ENCODE measurements at places on chromosomes 6 and 20.

- peak; percentile 52 for DNase-seq
Measured at GRCh38 chr6:37239950-37240713, 17.4 kb upstream of the TBC1D22B start.

- peak; percentile 17 for DNase-seq
Measured at GRCh38 chr6:112502351-112503090, 155.4 kb downstream of the RFPL4B start.

DNA sequence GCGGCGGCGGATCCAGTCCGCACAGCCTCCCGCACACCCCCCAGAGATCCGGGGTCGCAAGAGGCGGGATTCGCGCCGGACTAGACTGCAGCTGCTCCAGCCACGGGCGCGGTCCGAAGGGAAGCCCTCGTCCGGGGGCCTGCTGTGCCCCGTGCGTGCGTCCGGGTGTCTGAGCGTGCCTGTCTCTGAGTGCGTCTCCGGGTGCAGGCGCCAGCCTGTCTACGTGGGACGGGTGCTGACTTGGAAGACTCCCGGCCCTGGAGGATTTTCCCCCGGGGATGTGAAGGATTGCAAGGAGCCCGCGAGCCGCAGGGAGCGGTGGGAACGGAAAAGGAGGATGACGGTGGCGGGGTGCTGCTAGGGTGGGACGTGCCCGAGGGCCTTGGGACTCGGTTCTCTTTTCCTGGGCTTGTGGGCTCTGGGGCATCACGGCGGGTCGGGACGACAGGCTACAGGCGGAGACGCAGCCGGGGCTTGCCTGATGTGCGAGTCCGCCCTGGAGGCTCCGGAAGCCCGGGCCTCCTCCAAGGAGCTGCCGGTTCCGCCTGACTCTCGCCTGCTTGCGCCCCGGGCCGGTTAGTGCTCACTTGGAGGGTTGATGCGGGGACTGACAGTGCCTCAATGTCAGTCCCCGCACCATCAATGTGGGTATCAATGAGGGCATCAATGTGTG lies 5.7 kb downstream of the MAFB start:
- DNase-seq = peak; percentile 16

GRCh38 chr6:164378330-164378729 lies 931.1 kb downstream of the C6orf118 start:
- DNase-seq = no peak

GRCh38 chr6:169689287-169689686 lies 12.5 kb downstream of the WDR27 start:
- DNase-seq = no peak

DNA sequence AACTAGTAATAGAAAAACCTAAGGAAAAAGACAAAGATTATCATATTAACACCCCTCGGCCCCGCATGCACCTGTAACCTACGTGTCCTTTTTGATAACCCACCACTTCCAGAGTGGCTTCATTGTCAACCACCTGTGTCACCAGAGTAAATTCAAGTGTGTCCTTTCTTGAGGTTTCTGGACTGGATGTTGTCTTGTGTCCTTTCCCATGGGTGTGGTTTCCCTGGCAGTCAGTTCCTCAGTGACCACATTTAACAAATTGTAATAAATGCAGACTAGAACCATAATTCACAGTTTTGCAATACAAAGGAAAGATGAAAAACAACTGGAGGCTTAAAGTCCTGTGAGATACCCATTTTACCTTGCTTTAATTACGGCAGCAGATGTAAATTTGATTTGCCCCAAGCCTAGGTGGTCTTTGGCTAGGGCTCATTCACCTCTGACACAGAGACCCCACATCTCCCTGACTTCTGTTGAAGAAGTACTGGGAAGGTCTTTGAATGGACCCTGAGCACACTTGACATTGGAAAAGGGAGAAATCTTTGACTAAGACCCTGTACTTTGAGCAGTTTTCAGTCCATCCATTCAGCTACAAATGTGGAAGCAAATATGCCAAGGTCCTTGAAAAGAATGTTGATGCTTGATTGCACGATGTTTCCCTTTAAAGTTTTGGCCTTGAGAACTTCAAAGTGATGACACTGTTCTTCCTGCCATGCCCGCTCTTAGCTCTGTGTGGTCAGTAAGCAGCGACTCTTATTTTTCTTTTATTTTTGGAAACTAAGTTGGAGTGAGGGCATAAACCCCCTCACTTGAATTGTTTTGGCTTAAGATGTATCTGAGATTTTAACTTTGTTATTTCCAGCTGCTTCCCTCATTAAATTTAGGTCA lies 232.4 kb downstream of the UST start:
- no peak for DNase-seq

DNA sequence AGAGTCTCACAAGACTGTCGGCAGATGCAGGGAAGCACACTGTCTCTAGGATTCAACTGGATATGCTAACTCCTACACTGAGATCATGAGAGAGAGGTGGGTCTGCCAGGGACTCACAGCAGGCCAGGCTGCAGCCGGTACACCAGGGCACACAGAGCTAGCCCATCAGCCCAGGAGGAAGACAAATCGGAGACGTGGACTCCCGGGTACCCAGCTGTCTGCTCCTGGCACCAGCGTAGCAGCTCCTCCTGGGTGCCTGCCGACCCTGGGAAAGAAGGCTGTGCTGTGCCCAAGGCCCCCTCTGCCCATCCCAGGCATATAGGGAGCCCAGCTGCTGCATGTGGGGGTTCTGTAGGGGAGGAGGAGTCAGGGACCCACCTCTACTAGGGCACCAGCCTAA lies 7.0 kb downstream of the MICAL1 start:
- no peak for DNase-seq
